ENCODE measurements at places on chromosomes 7 and 10.

DNA sequence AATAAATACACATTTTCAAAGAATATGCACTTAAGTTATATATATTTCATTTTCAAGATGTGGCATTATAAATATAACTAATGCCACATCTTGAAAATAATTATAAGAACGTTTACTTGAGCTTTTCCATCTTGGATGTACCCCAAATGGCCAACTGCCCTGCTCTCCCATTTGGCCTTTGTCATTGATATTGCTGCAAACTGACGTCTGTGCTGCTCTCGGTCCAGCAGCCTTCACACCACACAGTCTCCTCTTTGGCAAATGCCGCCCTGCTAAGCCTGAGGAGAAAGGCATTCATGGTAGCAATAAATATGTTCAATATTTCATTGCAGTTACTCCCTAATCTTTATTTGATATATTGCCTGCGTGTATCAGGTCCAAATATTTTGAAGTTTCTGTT, 384.6 kb upstream of the ADARB2 start:
- no peak for DNase-seq

- peak; percentile 31 for DNase-seq
These were observed 33.3 kb upstream of the MNX1 start for GRCh38 chr7:157043745-157044144.

GRCh38 chr10:100962351-100963080, 6.8 kb upstream of the SEMA4G start:
- no peak for DNase-seq

- DNase-seq, result no peak
These were observed 155.5 kb downstream of the SVIL start for GRCh38 chr10:29479081-29479925.

DNA sequence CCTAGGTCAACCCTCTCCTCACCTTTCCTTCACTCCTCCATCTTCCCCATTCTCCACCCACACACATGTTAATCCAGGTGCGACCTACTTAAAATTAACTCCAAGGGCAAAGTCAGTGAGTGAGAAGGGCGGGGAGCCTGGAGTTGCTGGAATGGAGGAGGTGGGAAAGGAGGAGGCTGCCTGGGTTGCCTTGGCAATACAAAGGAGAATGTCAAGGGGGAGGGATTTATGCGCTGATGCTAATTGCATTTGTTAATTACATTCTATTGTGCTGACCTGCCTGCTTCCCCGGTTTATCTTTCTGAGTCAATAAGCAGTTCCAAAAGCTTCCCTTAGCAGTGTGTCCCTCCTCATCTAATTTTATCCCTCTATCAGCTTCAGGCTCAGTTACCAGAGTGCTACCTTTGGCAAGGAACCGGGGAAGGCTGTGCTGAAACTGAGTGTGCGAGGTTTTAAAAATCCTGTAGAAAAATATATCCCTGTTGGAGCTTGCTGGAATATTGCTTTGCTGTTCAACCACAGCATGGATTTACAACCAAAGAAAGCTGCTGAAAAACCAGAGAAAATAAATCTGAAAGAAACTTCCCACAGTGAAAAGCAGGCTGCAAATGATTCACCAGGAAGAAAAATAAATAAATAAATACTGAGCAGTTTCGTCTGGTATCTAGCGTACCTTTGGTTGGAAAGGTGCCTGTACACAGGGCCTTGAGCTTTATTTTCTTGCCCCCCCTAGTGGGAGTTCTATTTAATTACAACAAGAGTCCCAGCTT, 113.2 kb upstream of the DGKB start:
- peak; percentile 60 for DNase-seq

DNA sequence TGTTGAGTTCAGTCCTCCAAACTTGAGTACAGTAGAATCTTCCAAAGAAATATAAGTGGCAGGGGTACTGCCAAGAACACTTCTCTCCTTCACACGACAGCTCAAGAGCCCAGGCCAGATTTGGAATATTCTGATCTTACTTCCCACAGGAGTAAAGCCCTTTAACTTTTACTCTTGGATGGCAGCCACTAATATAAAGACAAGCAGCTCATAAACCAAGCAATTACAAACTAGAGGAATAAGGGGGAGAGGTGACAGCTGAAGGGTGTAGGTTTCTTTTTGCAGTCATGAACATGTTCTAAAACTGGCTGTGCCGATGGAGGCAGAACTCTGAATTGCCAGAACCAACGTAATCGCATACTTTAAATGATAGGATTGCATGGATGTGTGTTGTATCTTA, 74.8 kb downstream of the SVIL start:
- no peak for DNase-seq

DNA sequence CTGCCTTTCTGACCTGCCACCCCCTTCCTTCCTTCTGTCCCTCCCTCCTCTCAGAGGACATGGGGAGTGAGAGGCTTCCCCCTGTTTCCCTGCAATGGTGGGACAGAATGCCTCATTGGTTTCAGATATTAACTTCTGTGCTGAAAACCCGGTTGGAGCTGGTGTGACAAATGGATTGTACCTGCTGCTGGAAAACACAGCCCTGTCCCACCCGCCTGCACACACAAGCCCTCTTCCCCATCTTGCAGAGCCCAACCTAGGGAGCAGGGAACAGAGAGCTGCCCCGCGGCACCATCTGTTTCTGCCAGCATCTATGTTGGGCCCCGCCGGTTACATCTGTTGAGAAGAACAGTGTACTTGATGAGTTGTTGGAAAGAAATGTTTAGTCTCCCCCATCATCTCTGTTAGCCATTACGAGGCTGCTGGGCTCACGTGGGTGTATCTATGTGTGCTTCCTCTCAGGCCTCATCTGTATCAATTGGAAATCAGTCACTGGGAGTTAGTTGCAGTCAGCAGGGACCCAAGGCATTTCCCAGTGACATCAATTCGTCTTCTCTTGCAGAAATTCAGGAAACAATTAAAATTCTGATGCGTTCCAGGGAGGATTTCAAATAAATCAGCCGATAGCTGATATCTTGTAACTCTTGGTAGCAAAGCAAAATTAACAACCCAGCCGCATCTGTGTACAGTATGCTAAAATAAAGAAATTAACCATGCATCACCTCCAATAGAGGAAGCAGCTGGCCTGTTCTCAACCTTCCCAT, 725.6 kb upstream of the GALNT17 start:
- DNase-seq, result no peak

DNA sequence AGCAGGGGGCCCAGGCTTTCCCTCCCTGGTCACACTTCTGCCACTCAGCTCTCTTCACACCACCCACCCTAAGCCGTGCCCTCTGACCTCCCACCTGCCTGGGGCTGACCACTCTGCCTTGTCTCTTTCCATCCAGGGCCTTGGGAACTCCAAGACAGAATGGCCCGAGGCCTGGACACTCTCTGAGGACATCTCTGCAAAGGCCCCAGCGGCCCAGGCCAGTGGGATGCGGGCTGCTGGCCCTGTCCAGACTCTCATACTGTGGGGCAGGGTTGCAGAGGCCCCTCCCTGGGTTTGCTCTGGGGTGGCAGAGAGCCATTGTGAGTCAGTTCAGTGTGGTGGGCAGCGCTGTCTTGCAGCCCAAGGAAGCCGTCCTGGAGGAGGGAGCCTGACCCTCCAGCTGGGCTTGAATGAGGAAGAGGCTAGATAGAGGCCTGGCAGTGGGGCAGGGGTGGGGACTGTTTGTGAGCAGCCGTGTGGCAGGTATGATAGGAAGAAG, 39.9 kb upstream of the RABGEF1 start:
- no peak for DNase-seq

DNA sequence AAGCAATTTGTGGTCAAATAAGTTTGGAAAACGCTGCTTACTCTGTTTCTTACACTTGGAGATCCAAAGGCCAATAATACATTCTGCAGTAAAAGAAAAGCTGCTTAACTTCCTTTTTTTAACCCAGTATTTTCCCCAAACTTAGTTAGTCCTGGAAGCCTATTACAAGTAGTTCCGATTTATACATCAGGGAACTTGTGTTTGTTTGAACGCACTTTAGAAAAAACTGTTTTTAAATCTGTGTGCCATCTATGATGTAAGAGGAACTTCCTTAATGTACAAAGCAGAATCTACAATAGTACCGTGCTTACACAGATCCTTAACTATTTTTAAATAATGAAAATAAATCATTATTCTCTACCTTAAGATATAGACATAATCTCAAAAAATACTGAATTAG, 23.0 kb downstream of the SFR1 start:
- DNase-seq, result no peak

DNA sequence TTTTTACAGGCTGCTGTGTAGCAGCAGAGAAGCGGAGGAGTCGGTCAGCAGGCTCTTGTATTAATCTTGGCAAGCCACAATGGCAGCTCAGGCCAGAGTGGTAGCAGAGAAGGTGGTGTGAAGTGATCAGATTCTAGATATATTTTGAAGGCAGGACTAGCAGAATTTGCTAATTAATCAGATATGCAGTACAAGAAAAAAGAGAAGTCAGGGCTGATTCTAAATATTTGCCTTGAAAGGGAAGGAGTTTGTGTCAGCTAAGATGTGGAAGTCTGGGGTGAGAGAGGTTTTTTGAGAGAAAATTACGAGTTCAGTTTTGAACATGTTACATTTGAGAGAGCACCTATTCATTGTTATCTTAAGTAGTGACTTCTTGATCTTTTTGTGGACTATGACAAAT, 176.3 kb downstream of the WNT2 start:
- DNase-seq, result no peak

GRCh38 chr10:61935077-61935476, 33.6 kb downstream of the ARID5B start:
- DNase-seq, result no peak

- DNase-seq, result no peak
These were observed 9.2 kb downstream of the DNA2 start for GRCh38 chr10:68462536-68462935.

DNA sequence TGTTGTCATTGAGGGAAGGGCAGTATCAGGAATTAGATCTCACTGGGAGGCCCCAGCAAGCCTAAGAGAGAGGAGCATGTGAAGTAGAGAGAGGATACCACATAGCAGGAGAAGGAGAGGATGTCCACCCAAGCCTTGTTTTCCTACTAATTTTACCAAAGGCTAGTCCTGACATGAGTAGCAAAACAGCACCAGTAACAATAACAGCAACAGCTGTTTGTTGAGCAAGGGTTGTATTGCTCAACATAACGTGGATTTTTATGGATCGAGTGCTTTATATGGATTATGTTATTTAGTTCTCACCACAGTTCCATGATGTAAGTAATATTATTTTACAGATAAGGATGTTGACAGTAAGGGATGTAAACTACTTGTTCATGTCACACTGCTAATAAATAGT, 135.2 kb upstream of the DLX6 start:
- no peak for DNase-seq

GRCh38 chr7:146926841-146927240, 810.2 kb downstream of the CNTNAP2 start:
- DNase-seq, result no peak

GRCh38 chr10:70772627-70773026, 12.6 kb downstream of the TBATA start:
- no peak for DNase-seq

- no peak for DNase-seq
These were observed 121.4 kb upstream of the CHST15 start for GRCh38 chr10:124214610-124215375.

DNA sequence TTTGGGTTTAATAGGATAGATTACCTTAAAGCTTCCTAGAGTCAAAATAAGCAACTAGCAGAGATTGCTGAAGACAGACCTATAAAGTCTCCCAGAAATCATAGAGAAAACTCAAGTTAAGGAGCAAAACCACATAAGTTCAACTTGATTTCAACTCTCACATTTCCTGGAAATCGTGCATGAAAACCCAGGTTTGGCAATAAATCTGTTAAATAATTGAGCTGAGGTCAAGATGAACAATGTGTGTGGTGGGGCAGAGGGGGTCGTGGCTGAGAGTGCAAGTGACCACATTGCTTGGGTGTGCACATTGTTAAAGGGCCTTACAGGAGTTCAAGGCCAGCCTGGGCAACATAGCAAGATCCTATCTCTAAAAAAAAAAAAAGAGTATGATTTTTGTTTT, 636.5 kb downstream of the GALNT17 start:
- no peak for DNase-seq

- no peak for DNase-seq
These were observed 32.9 kb upstream of the CYTH3 start for GRCh38 chr7:6305330-6305729.

DNA sequence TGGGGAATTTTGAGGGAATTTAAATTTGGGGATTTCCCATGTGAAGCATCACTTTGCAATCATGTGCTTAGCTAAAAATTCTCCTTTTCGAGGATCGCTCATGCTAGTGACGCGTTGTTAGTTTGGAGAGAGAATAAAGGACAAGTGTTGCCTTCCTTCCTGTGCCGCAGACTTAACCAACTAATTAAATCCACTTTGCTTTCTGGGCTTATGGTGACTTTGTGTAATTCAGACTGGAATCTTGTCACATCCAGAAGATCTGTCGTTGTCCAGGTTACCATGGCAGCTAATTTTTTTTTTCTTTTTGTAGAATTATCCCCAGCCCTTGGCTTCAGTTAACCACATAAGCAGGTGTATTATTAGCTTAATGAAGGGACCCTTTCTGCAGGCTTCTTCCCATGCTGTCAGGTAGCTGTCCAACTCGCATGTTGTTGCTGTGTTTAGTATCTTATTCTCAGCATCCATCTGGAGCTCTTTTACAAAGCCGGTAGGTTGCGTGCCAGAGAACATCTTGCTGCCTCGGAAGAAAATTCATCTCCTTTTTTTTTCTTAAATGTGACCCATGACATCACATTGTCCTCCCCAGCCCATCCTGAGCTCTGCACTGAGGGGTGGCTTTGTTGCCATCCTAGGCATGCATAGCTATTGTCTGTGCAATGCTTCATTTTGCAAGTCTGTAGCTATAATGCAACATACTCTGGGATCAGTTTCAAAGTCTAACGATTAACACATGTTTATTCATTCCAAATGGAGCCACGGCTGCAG, 47.2 kb upstream of the NRP1 start:
- no peak for DNase-seq

- DNase-seq, result no peak
These were observed 3.9 kb upstream of the POU6F2 start for GRCh38 chr7:38973760-38974159.

GRCh38 chr7:5211730-5212482, 21.9 kb downstream of the WIPI2 start:
- DNase-seq, result no peak

- DNase-seq, result no peak
These were observed 18.6 kb upstream of the ADRB1 start for GRCh38 chr10:114024876-114025610.

GRCh38 chr10:25084447-25084846, 68.0 kb downstream of the THNSL1 start:
- no peak for DNase-seq

DNA sequence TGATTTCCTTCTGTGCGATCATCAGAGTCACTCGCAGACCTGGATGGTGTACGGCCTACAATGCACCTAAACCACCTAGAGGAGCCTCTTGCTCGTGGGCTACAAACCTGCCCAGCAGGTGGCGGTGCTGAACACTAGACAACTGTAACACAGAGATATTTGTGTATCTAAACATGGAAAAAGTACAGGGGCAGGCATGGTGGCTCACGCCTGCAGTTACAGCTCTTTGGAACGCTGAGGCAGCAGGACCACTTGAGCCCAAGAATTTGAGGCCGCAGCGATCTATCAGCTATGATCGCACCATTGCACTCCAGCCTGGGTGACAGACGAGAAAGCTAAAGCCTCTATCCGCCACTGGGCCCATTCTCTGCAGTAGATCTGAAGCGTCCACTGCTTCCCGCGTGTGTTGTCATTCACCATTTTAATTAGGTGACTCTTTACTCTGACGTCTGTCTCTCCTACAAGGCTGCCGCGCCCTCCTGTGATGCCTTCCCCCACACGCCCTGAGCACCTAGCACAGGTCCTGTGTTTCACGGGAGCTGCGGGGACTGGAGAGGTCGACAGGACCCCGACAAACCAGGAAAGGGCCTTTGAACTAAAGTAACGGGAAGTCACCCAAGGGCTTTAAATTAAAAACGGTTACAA, 774 bp downstream of the TUBGCP2 start:
- peak; percentile 84 for DNase-seq

Data from left lobe of liver (tissue), 2 donors.